RPMI8226 (cell line): ENCODE measurements at places on chromosomes 7 and 10.

DNA sequence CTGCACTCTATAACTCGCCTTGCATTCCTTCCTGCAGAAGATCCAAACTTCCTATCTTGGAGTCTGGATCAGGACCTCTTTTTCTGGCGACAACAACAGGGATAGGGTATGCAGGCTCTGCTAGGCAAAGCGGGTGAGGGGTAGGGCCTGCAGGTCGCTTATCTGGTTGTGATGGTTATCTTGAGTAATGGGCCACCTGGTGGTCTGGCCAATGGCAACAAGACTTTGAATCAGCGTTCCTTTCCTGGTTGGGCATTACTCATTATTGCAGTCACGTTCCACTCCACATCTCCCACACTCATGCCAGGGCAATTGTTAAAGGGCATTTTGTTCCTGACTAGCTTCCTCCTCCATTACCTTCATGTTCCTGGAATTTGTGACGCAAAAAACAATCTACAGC lies 48.4 kb upstream of the PLXDC2 start:
- no peak for DNase-seq

DNA sequence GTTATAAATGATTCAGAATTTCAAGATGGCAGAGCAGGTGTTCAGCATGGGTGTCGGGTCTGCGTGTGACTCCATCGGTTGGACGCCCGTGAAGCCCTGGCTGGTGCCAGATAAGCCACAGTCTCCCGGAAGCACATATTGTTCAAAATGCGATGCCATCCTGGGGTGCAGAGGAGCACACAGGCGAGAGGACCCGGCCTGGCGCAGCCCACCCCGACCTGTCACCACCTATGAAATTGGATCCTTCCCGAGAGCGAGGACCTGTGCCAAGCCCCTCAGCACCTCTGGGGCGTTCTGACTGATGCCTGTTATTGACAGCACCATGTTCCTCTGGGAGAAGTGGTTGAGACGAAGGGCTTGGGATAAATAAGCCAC lies 110.1 kb downstream of the ACTR3B start:
- no peak for DNase-seq

DNA sequence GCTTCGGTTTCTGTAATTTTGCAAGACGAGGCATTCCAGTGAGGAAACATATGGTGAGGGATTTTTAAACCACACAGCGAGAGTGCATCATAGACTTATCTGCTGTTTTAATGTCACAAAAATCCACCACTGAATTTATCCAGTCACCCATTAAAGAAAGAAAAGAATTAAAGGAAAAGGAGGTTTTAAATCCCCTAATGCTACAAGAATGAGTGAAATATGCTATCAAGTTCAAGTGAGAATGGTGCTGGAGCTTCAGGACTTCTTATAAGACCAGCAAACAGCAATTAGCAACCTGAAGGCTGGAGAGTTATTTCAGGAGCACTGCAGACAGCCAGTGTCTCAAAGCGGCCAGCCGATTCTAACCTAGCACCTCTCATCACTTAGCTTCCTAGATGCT lies 439.1 kb upstream of the MGMT start:
- peak; percentile 44 for DNase-seq

DNA sequence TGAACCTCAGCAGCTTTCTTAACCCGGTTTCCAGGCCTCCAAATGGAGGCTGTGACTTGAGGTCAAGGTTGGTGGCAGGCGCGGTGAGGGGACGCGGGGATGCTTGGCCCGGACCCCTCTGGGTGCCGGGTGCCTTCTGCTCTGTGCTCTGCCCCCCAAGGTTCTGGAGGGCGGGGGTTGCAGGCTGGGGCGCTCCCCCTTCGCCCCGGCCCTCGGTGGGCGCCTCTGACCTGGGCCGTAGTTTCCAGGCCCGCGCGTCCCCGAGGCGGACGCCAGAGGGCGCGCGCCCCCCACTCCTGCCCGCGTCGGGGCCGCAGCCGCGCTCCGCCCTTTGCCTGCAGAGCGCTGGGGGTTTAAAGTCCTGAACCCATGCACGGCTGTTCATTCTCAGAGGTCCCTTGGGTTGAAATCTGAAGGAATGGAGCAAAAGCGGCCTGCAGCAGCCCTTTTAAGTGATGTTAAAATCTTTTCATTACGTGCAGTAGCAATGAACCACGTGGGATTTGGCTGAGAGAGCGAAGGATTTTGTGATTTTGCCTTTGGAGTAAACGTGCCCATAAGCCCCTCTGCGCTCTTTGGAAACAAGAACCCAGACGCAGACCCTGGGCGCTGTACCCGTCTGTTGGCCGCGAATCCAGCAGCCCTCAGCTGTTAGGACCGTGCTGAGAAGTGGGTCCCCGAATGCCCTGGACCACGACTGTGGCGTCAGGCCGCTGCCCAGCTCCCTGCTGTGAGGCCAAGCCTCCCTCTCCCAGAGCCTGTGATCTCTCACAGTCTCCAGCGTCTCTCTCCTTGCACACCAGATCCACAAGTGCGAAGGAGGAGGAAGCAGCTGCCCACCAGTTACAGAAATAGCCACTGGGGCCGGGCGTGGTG lies 135.0 kb downstream of the ACTR3B start:
- peak; percentile 57 for DNase-seq

GRCh38 chr7:81769891-81770727 lies at the start of gene HGF:
Gene HGF (minus strand): TSS chr7:81770047. CDS start chr7:81769971, 76 bp downstream.
- DNase-seq = no peak

DNA sequence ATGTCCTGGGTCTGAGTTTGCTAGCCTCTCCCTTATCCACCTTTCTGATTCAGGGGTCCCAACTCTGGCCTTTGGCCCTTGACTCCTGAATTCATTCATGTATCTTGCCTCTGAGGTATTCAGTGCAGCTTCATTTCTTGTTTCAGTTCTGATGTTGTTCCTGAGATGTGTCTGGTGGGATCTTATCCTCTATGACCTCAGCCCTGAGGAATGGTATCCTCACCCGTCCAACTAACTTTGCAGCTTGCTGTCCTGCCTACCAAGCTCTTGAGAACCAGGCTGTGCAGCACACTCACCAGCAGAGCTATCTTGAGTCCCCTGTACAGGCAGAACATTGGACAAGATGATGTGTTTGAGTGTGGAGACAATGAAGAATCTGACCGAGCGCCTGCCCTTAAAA lies 13.8 kb downstream of the SUFU start:
- DNase-seq = no peak

GRCh38 chr10:99340650-99341049 lies 11.5 kb downstream of the CNNM1 start:
- no peak for DNase-seq

GRCh38 chr10:132849546-132850031 lies 63.6 kb upstream of the NKX6-2 start:
- DNase-seq = no peak

- DNase-seq = no peak
These were observed 16.8 kb downstream of the IL2RA start for GRCh38 chr10:6045314-6045848.

GRCh38 chr7:91993976-91994375 lies 53.3 kb downstream of the AKAP9 start:
- DNase-seq = no peak

DNA sequence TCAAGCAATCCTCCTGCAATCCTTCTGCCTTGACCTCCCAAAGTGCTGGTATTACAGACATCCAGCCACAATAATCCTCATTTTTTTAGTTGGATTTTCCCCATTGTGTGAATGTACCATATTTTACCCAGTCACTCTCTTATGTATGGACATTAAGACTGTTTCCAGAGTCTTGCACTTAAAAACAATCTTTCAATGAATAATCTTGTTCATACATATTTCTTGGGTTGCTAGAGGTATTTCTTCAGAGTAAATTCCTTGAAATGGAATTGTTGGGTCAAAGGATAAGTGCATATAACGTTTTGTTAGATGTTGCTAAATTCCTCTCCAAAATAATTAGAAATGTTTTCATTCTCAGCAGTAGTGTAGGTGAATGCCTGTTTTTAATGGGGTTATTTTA lies 283.1 kb upstream of the KAT6B start:
- no peak for DNase-seq

DNA sequence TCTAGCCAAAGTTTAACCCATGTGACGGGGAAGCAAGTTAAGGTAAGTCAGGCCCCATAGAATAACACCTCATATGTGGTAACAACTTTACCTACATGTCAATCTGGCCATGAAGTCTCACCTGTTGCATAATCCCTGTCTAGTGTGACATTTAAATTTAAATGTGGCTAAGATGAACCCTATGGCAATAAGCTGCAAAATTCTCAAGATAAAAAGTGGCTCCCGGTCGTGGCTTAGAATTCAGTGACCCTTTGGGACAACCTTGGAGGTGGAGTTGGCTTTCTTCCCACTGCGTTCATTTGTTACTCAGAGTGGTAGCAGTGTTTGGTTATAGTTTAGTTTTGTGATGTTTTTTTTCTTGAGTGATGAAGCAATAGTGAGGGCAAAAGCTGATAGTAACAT lies 90.6 kb downstream of the ARID5B start:
- DNase-seq = no peak

- no peak for DNase-seq
These were observed 228.9 kb downstream of the AUTS2 start for GRCh38 chr7:69827140-69827539.

GRCh38 chr7:31938650-31939049 lies 131.6 kb downstream of the PDE1C start:
- DNase-seq = no peak
